Forelimb muscle (tissue), 1 donor: ENCODE measurements at places on chromosomes 13 and 19.

DNA sequence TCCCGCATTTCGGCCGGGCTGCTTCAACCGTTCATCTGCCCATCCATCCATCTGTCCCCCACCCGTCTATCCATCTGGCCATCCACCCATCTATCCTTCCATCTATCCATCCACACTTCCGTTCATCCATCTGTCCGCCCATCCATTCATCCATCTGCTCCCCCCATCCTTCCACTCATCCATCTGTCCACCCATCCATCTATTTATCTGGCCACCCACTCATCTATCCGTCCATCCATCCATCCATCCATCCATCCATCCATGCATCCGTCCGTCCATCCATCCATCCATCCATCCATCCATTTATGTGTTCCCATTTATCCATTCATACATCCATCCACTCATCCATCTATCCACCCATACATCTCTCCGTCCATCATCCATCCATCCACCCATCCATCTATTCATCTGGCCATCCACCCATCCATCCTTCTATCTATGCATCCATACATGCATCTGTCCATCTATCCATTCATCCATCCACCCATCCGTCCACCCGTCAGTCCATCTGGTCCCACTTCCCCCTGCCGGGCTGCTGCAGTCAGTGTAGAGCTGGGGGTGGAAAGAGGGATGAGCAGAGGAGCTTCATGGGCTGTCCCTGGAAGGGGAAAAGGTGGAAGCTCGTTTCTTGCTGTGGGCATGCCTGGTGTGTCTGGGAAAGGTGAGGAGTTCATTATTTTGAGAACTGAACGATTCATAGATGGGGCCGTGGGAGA, 722 bp downstream of the HSD11B1L start:
- no peak for DNase-seq

GRCh38 chr19:45809643-45810159, 5.4 kb downstream of the RSPH6A start:
- DNase-seq, result no peak

DNA sequence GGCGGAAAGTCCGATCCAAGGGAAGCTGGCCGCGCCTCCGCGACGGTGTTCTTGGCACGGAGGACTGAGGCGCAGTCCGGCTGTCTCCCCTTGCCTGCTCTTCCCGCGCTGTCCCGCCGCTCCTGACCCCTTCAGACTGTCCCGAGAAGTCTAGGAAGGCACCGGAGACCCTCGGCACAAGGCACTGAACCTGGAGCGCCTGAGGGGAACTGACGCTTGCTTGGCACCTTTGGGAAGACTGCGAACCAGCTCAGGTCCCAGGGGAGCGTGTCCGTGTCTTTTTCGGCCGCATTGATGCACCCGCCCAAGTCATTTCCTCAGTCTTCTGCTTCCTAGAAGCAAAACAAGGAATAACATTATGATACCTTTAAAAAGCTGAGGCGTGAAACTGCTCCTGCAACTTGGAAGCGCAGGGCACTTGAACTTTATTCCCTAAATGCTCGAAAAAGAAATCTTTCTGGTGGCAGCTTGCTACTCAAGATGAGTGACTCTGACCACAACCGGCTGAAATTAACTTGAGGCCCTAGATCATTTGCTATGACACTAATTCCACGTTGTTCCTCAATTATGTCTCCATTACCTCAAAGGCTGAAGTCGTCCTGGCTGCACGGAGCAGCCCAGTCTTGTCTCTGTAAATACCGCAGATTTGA, 735 bp upstream of the FLT1 start:
- DNase-seq, result no peak

- DNase-seq, result peak; percentile 60
Observed at GRCh38 chr19:43700395-43701000, 15.4 kb upstream of the IRGC start.
